T-helper 2 cell (primary cell): ENCODE measurements at places on chromosomes 13 and 19.

GRCh38 chr13:111537843-111538499, 217.5 kb downstream of the TEX29 start:
- DNase-seq: no peak

- no peak for DNase-seq
Measured at GRCh38 chr19:50518091-50519005, 4.6 kb upstream of the ASPDH start.

- no peak for DNase-seq
Measured at GRCh38 chr13:66477816-66478215, 752.3 kb downstream of the PCDH9 start.

DNA sequence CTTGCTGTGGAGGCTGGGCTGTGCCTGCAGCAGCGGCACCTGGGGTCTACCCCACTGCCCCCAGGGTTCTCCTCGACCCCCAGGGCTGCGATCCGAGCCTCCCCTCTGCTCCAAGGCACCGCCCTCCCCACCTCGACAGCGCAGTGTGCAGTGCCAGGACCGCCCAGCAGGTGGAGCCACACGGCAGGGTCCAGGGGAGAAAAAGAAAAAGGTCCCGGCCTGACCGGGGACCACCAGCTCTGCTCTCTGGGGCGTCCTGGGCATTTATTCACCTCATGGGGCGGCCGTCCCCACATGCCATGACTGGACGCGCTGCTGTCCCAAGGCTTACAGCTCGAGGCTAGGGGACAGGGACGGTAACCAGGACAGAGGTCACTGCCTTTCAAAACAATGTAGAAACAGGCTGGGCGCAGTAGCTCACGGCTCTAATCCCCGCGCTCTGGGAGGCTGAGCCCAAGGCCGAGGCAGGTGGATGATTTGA, 10.6 kb downstream of the REXO1 start:
- no peak for DNase-seq

- DNase-seq: no peak
Measured at GRCh38 chr13:111508902-111509509, 188.6 kb downstream of the TEX29 start.

DNA sequence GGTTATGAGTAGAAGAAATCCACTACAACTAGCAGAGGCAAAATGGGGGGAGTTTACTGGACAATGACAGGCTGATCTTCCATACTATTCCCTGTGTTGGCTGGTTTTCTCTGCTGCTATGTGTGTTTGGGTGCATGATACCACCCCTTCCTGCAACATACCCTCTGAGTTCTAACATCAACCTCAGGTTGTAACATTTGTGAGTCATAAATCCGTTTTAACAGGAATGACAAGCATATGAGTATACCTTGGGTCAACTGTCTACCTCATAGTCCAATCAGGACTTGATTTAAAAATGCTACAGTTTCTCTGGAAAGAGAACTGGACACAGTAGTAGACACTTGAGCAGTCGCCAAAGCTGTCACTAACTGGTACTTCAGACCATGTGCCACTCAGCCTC, 422.9 kb downstream of the KCTD12 start:
- DNase-seq: no peak

DNA sequence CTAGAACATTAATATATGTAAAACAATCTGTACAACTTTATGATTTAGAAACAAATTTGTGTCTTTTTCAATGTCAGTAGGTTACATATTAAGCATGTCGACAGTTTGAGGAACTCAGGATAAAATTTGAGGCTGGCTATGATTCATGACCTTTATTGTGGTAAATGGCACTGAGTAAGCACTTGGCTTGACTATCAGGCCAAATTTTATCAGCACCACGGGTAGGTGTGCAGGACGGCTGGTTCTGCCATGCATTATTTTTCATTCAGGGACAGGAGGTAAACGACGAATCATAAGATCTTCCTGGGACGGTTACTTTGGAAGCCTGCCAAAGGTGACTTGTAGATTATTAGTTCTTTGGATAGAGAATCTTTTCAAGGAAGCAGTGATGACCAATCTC, 19.9 kb upstream of the CYP4F8 start:
- DNase-seq: no peak

- DNase-seq: no peak
Measured at GRCh38 chr19:28184997-28185396, 1028.0 kb downstream of the UQCRFS1 start.
